Osteocyte (in vitro differentiated cells): ENCODE measurements at places on chromosomes 2 and 18.

- DNase-seq = no peak
Measured at GRCh38 chr2:235449568-235449967, 44.3 kb upstream of the AGAP1 start.

DNA sequence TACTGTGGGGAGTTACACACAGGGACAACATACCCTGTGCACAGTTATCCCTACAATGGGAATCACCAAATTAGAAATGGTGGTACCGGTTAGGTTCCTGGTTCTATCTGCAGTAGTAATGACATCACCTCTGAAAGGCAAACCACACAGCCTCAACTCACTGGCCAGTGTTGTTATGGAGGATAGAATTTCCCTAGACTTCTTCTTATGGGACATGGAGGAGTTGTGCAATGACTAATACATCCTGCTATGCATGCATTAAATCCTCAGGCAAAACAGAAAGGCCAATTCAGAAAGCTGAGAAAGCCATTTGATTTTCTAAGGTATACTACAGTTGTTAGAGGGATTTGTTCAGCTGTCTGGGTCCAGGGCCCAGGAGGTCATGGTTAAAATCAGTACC, 439.3 kb downstream of the TMX3 start:
- DNase-seq = no peak

DNA sequence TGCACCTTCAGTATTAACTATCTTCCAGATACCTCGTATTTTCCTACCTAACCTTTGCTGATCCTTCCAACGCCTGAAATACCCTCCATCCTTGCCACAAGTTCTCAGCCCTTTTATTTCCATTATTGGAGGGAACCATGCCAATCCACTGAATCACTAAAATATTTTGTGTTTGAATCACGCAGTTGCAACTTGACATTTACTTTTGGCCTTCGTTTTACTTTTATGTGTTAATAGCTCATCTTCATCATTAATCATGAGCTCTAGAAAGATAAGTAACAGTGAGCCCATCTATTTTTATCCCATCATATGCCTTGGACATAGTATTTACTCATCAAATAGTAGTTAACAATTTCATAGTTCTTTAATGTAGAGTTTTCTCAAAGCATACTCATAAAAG, 463.2 kb downstream of the THSD7B start:
- no peak for DNase-seq

GRCh38 chr2:13193900-13194299, 477.2 kb downstream of the TRIB2 start:
- no peak for DNase-seq

- no peak for DNase-seq
Measured at GRCh38 chr2:117621326-117621725, 193.2 kb upstream of the DDX18 start.

- DNase-seq = no peak
Measured at GRCh38 chr18:48693006-48693405, 154.2 kb downstream of the CTIF start.

DNA sequence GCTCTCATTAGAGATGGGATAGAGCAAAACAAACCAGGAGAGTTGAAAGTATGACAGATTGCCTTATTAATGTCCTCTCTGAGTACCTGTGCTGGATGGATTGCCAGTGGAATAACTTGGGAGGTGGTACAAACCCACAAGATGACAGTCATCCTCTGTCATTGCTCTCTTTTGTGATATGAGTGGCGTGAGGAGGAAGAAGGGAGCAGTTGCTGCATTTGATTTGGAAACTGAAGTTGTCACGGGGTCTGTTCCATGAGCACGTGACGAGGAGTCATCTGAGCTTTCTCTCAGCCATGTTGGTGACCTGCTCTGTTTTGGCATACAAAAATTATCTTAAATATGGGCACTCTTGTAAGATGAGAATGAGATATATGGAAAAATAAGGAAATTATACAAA, 204.9 kb downstream of the FAM210A start:
- DNase-seq = peak; percentile 8

DNA sequence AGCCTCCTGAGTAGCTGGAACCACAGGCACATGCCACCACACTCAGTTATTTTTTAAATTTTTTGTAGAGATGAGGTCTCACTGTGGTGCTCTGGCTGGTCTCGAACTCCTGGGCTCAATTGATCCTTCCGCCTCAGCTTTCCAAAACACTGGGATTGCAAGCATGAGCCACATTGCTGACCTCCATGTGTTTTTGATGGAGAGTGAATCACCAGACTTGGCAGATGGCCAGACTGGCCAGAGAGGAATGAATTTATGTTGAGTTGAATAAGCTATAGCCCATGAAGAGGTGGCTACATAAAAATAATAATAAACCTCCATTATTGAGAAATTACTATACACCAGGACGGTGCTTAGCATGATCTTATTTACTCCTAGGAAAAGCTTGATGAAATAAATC, 91.5 kb downstream of the MREG start:
- DNase-seq = peak; percentile 88

GRCh38 chr2:187509667-187510417, 44.4 kb downstream of the TFPI start:
- DNase-seq = no peak
